ENCODE measurements at places on chromosomes 3 and 15.

DNA sequence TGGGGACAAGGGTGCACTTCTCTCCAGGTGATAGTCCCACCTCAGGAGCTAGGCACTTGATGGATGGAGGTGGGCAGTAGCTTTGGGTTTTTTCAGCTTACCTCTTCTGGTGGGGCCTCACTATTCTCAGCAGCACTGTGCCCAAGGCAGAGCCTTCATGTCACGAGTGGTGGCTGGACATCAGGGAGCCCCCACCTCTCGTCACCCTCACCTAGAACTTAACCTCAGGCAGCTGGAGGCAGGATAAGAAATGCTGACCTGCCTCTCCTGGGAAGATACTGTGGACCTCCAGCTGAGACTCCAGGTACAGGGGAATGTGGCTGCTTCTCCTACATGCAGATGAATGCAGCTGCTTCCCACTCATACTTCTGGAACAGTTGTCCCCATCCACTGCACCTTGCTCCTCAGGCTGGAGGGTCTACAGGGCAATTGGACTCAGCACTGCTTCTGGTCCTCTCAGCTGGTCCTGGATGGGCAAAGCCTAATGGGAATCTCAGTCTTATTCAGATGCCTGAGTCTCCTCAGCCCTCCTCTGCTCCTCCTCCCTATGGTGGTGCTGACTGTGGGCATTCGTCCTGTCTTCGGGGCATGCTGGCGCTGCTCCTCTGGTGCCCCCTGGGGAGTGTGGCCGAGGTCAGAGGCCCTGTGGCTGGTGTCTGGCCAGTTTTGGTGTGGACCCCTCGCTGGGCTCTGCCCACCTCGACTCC is 129.9 kb downstream of the KLF13 start:
- no peak for DNase-seq

DNA sequence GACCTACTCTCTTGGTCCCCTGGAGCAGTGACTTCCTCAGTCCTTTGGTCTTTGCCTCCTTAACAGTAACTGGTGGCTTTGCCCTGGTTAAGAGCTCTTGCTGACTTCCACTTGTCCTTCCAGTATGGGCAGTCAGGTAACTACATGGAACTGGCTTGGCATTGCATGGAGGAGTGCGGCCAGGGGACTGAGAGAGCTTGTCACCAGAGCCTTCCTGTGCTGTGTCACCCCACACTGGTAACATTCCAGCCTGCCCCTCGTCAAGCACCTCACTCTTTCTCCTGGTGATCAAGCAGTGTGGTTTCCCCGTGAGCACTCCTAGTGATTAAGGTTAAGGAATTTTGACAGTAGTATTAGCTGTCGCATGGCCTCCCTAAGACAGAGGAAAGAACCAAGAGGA is 19.3 kb upstream of the SNX22 start:
- DNase-seq = no peak

DNA sequence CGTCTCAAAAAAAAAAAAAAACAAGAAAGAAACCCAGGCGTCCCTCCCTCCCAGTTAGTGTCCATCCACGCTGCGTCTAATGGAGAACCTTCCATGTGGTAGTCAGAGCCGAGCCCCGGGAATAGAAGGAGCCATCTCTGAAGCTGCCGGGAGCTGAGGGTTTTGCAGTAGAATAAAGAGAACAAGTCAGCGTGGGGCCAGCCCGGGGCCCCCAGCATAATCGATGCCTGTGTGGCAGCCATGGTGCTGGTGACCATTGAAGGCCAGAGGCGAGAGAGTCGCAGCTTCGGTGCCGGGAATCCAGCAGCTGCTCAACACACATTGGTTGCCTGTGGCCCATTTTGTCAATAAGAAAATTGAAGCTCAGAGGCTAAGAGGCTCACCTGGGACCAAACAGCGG is 151.7 kb downstream of the CHSY1 start:
- no peak for DNase-seq

DNA sequence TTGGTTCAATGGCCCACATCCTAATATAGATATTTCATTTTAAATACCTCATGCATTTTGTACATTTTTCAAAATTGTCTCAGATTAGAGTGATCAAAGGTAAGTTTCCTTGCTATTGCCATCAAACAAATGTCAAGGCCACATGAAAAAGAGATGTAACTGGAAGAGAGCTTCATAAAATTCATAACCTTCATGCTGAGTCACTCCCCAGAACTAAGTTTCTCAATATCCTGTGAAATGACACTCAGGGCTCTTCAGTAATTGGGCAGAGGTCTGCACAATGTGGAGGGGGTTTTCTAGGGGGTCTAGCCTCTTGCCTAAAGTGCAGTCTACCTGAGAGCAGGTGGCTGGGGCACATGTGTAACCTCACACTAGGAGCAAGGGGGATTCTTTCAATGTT is 152.2 kb upstream of the SLC2A2 start:
- no peak for DNase-seq

- no peak for DNase-seq
These were observed 220.2 kb downstream of the VPS13C start for GRCh38 chr15:61840090-61840489.

- no peak for DNase-seq
These were observed 78.3 kb downstream of the SMAD6 start for GRCh38 chr15:66780172-66780972.

- DNase-seq = no peak
These were observed 1.1 kb upstream of the CEMIP start for GRCh38 chr15:80777826-80778620.

- no peak for DNase-seq
These were observed 42.1 kb downstream of the VGLL3 start for GRCh38 chr3:86948822-86949221.

DNA sequence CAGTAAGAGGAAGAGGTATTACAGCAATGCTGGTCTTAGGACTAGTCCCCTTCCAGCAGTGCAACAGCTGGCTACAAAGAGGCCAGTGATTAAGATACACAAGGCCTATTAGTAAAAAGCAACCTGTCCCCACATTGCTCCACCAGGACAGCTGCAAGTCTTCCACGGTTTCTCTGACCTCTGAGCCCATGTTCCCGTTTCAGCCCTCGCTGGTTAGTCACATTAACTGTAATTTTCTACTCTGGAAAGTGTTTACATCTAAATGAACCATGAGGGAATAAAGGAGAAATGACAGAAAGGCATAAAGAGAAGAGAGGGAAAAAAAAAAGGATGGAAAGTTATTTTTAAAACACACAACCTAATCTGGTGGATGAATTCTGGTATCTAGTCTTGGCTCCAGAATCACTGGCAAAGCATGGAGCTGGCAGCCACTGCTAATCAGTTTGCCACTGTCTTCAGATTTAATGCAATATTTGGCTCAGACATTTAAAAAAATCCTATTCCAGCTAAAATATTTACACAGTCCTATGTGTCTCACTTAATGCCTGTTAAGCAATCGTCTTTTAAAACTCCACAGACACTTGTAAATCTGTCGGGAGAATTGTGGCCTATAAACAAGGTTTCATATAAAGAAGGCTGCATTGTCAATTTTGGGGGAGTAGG is 154.9 kb downstream of the GREM1 start:
- no peak for DNase-seq

- DNase-seq = no peak
These were observed 44.9 kb upstream of the TSEN2 start for GRCh38 chr3:12439161-12439940.

GRCh38 chr3:42711491-42712343 is 9.1 kb upstream of the HHATL start:
- DNase-seq = peak; percentile 40

- DNase-seq = no peak
These were observed 117.2 kb upstream of the LRIG1 start for GRCh38 chr3:66618066-66618465.

- peak; percentile 15 for DNase-seq
These were observed 48.0 kb upstream of the FSTL1 start for GRCh38 chr3:120498556-120499346.

- DNase-seq = no peak
These were observed 129.4 kb downstream of the VGLL4 start for GRCh38 chr3:11514191-11514821.

GRCh38 chr15:67556976-67557570 is 14.6 kb downstream of the MAP2K5 start:
- DNase-seq = no peak

DNA sequence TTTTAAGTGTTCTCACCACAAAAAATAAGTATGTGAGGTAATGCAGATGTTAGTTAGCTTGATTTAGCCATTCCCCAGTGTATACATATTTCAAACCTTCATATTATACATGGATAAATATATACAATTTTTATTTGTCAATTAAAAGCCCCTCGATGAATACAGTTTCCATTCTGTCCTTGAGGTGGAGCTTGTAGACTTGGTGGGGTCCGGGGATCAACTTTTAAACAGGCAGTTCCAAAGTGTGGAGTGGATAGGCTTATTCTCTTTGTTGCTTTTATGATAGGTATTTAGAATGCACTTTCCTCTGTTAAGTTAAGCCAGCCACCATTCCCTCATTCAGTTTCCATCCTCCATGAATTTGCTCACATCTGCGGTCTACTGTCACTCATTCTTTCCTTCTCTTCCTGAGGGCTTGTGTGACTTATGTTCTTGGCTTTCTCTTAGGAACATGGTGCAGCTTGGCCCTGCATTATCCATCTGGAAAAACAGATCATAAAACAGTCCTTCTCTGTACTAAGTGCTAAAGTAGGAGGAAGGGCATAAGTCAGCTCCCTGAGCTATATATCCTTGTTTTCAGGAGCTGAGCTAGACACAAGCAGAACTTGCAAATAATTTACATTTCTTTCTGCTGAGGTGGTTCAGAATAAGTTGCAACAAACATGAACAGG is 149.1 kb downstream of the NFKBIZ start:
- DNase-seq = no peak

GRCh38 chr3:99711351-99711750 is 73.0 kb downstream of the COL8A1 start:
- no peak for DNase-seq

GRCh38 chr3:25033407-25034029 is 394.5 kb upstream of the RARB start:
- DNase-seq = peak; percentile 77

DNA sequence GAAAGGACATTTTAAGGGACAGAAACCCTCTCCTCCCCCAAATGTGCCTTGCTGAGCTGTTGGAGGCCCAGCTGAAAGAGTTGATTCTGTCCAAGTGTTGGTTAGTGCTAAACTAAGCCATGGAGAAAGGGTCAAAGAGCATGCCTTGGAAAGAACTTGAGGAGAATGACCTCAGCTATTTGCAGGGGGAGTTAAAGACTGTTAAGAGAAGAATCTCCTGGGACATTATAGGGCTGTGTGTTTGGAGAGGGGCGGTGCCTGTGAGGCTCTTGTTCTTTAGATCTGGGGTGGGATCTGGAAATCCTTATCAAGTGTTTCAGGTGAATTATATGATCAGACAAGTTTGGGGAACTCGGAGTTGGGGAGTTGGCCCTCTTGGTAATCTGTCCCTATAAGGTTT is 13.0 kb downstream of the FNDC3B start:
- no peak for DNase-seq

- no peak for DNase-seq
These were observed 21.0 kb upstream of the DPH6 start for GRCh38 chr15:35566991-35567390.

DNA sequence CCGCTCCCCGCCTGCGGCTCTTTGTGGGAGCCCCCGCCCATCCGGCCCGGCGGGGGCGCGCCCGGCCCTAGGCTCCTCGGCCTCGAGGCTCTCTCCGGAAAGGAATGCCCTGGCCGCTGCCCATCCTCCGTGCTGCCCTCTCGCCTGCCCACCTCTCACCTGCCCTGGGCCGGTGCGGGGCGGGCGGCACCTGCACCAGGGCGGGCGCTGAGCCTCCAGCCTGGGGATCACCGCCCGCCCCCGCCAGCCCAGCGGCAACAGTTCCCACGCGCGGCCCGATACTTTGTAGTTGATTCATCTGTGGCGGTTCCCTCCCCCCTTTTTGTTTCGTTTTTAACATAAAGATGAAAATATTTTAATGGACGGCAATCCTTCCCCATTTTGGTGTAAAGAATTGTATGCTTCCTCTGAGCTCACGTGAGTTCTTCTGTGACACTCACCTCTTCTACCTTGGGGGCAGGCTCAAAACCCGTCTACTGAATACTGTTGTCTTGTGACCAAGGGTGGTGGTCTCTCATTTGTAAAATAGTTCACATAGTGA is 1.9 kb downstream of the KLF13 start:
- DNase-seq = peak; percentile 17

GRCh38 chr3:10394491-10395025 is 73.6 kb upstream of the SEC13 start:
- no peak for DNase-seq

DNA sequence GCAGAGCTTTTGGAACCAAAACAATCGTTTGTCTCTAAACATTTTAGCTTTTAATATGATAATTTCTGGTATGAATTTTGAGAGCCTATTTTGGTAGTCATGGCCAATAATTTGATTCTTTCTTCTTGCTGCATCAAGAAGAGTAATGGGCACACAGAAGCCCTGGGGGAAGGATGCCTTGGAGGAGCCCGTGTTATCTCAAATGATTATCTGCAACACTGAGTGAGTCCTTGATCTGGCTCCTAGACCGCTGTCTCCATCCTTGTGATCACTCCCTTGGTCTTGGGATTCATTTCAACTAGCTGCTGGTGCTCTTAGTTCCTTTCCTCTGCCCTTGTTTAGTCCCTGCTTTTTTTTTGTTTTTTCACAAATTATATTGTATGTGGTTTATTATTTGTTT is 77.9 kb upstream of the CCNL1 start:
- no peak for DNase-seq

GRCh38 chr3:191502583-191502982 is 41.6 kb downstream of the PYDC2 start:
- peak; percentile 6 for DNase-seq

GRCh38 chr3:43618142-43618541 is 3.7 kb downstream of the ANO10 start:
- DNase-seq = no peak

DNA sequence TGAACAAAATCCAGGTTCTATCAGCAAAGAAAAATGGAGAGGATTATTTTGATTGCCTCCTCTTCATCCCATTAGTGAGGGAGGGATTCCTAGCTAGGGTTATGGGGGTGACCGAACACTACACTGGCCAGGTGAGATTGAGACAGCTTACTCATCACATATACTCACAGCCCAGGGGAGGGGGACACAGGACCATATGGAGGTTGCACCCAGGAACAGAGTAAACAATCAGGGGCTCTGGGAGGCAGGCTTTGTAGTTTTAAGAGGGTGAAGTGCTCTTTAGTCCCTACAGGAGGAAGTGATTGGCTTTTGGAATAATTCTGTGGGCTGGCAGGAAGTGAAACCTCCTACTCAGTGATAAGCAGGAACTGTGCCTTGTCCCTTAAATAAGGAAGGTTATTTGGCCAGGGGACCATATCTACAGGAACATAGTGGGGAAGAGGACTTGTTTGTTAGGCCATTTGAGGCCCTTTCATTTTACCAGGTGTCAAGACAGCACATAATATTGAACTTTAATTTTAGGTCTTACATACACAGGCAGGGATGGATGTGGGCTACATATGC is 17.5 kb upstream of the KCTD6 start:
- no peak for DNase-seq

GRCh38 chr3:197202694-197203093 is 95.7 kb downstream of the DLG1 start:
- no peak for DNase-seq

- DNase-seq = no peak
These were observed 9.8 kb downstream of the RPL15 start for GRCh38 chr3:23926736-23927135.

DNA sequence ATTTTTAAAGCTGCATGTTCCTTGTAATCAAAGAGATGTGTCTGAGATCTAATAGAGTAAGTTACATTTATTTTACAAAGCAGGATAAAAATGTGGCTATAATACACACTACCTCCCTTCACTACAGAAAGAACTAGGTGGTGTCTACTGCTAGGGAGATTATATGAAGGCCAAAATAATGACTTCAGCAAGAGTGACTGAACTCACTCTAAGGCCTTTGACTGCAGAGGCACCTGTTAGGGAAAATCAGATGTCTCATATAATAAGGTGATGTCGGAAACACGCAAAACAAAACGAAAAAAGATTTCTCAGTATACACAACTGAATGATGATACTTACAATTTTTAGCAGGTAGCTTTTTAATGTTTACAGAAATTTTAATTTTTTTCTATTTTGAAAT is 19.1 kb downstream of the B3GNT5 start:
- DNase-seq = no peak

All from HEK293T (cell line).